RPMI8226 (cell line): ENCODE measurements at places on chromosomes 1 and 21.

- DNase-seq = no peak
Measured at GRCh38 chr1:222897527-222898190, 82.8 kb downstream of the DISP1 start.

DNA sequence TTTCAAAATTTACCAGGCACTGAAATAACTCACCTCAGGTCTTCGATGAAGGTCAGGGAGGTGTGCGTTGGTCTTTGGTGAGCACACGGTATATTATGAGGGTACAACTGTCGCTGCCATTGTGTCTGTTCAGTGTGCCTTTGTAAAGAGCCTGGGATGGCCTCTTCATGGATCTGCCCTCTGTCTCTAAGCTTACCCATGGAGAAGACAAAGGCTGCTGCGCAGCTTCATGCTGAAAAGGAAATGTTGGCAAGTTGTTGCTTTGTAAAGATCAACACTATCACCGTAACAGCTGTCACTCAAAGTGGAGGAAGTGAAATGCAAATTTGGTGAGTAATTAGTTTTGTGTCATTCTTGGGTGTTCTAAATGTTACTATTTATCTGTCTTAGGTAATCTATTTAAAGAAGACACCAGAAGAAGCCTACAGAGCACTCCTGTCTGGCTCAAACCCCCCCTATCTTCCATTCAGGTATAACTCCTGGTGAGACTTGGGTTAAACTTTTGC, 71.6 kb downstream of the CDC14A start:
- no peak for DNase-seq

GRCh38 chr1:56979986-56980755, 14.4 kb upstream of the C8B start:
- no peak for DNase-seq

DNA sequence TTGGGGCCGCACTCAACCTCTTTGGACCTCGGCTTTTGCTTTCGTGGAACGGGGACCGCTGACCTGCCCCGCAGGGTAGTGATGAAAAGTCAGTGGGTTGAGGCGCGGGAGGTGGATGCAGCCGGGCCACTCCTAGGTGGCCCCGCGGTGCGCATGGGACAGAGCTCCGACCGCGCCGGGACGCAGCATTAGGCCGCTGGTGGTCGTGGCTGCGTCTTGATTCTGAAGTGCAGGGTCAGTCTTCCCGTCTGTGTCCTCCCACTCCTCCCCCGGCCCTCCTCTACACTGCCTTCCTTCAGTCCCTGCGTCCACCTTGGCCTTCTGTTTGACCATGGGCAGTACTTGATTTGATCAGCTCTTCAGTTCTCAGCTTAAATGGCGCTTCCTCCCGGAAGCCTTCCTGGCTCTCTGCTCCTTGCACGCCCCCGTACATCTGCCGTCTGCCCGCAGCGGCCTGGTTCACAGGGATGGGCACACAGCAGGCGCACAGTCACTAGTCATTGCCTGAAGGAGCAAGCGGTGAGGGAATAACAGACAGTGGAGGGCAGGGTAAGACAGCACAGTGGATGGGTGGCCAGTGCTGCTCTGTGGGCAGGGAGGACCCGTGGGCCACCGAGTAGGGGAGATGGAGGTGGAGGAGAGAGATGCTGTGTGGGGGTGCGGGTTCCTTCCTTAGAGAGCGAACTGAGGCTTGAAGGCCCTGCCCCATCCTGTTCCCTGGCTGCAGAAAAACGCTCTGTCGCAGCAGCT, 633 bp downstream of the THEMIS2 start:
- DNase-seq = peak; percentile 38

DNA sequence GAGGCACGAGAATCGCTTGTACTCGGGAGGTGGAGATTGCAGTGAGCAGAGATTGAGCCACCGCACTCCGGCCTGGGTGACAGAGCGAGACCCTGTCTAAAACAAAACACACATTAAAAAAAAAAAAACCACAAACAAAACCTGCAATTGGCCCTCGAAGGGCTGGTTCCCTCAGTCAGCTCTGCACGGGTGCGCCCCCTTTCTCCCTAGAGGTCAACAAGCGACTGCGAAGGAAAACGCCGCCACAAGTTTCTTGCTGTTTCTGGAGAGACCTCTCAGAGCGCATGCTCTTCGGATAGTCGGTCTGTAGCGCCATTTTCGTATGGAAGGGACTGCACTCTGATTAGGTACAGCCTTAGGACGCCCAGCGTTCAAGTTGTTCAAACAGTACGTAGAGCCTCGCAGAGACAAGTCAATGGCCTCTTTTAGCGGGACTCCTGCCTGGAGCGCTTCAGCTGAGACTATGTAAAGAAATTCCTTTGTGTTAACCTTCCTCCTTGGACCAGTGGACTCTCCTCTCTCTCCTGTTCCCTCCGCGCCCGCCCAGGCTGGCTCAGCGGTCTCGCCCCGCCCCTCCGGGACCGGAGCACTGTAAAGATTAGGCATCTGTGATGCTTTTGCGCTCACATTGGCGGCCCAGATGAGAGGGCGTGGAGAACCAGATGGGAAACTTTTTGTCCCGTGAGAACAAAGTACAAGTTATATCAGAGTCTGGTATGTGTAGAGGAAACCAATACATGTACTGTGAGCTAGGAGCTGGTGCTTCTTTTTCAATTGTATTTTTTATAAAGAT, 1.0 kb upstream of the CDC14A start:
- DNase-seq = peak; percentile 90

DNA sequence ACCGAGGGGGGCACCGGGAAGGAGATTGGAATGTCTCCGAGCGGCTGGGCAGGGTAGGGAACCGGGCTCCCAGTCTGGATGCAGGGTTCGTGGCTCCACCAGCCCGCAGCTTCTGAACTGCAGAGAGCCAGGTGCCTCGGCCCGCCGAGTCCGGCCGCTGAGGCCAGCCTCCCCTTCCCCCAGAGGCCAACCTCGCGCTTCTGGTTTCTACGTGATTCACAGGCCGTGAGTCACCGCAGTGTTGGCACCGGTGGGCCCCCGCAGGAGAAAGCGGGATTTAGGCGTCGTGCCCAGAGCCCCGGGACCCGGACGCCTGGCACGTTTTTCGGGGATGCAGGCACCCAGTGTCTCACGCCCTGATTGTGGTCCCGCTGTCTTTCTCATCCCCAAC, 458 bp downstream of the CRABP2 start:
- peak; percentile 34 for DNase-seq

GRCh38 chr1:36864182-36864822, 170.0 kb downstream of the GRIK3 start:
- peak; percentile 53 for DNase-seq

- no peak for DNase-seq
Measured at GRCh38 chr1:41788427-41788826, 130.3 kb downstream of the HIVEP3 start.
